NCI-H1930 (cell line): ENCODE measurements at places on chromosomes 7 and 10.

GRCh38 chr10:4194231-4194630, 409.2 kb upstream of the KLF6 start:
- DNase-seq: no peak

- DNase-seq: no peak
These were observed 754 bp upstream of the BBS9 start for GRCh38 chr7:33128631-33128989.

- DNase-seq: peak; percentile 65
These were observed 298.7 kb downstream of the THSD7A start for GRCh38 chr7:11533229-11533820.

DNA sequence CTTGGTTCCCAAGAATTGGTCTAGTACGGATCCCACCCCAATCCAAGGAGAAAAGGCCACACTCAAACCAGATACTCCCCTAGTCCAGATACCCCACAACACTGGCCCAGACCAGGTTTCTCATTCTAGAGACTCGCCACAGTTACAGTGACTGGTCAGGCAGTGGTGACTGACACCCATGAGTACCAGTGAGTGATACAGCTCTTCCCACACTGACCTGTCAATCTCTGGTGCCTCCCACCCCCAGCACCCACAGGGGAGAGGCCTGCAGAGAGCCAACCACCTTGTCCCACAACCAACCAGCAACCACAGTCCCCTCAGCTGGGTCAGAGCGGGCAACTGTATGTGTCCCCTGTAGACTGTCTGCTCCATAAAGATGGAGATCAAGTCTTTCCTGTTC, 152.8 kb downstream of the NEURL1 start:
- DNase-seq: no peak

- no peak for DNase-seq
These were observed 118.2 kb downstream of the ADAM12 start for GRCh38 chr10:126270111-126270510.

DNA sequence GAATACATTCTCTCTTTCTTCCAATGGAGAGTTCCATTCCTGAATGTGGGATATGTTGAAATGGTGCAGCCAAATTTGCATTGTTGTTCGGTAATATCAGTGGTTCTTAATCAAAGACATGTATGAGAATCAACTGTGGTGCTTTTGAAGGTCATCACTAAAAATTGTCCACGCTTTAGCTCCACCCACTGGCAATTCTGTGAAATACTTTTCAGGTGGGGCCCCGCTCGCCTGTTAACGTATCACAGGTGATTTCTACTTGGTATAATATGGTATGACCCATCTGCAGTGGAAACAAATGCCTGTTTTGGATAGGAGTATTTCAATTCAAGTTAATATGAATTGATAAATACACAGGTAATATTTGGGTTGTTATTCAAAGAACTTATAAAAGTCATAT, 178.4 kb downstream of the NSUN6 start:
- DNase-seq: no peak
